ENCODE measurements at places on chromosomes 12 and 14.

DNA sequence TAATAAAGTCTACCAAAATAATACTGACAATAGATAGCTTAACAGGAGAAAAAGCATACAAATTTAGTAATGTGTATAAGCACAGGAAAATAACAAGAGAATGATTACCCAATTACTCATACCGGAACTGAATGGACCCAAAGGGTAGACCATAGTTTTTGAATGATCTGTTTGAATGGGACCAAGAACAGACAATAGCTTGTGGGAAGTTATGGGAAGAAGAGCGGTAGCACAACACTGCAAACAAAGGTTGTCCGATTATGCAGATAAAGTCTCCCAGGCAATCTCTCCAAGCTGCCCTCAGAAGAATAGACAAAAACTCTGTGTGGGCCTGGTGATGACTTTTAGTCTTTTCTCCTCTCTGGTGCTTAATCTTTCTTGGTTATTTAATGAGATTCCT lies 96.6 kb upstream of the NEDD1 start:
- DNase-seq = no peak

- peak; percentile 35 for DNase-seq
These were observed at the start of gene ARHGEF25 for GRCh38 chr12:57611108-57611826. Gene ARHGEF25, plus strand, starts transcription at chr12:57611435. Its CDS starts 460 bp downstream, at chr12:57611895.

GRCh38 chr12:87365423-87365822 lies 663.8 kb downstream of the C12orf50 start:
- no peak for DNase-seq

GRCh38 chr12:76106631-76107030 lies 22.1 kb upstream of the NAP1L1 start:
- DNase-seq = no peak

- no peak for DNase-seq
These were observed 5.4 kb downstream of the KCNH5 start for GRCh38 chr14:63039866-63040265.

DNA sequence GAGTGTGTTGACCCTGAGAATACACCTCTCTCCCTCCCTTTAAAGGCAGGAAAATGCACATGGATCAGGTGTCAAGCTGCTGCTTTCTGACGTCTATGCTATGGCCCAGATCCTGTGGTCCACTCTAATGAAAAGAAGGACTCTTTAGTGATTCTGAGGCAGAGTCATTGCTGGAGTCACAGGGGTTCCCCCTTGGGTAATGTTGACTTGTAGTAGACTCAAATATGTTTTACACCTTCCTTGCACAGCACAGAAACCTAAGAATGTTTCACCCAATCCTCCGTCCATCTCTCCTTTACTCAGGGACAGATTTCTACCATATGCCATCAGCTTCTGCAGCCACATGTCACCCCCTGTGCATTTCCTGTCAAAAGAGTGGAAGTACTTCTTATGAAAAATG lies 525.4 kb downstream of the TMEM121 start:
- DNase-seq = no peak

GRCh38 chr14:75113932-75114539 lies 12.8 kb downstream of the NEK9 start:
- no peak for DNase-seq

- DNase-seq = no peak
These were observed 76.9 kb upstream of the TMEM263 start for GRCh38 chr12:106878804-106879203.

- no peak for DNase-seq
These were observed 133.5 kb upstream of the DAAM1 start for GRCh38 chr14:59055006-59055405.

GRCh38 chr12:90925562-90925961 lies 29.4 kb downstream of the CCER1 start:
- no peak for DNase-seq

- no peak for DNase-seq
These were observed 724.0 kb upstream of the TMEM132C start for GRCh38 chr12:127542931-127543330.

GRCh38 chr14:101584055-101584859 lies 23.0 kb downstream of the DIO3 start:
- DNase-seq = no peak

DNA sequence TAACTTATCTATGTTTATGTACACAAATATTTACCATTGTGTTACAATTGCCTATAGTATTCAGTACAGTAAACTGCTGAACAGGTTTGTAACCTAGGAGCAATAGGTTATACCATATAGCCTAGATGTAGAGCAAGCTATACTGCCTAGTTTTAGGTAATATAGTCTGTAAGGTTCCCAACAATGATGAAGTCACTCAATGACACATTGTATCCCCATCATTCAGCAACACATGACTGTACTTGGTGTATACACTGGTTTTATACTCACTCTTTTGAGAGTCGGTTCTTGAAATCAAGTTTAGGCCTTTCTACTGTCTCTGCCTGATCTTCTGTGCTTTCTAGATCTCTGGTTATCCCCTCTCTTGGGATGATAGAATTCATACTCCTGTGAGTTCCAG lies 5.5 kb downstream of the RNASE1 start:
- DNase-seq = peak; percentile 51

- DNase-seq = no peak
These were observed 13.5 kb upstream of the KRT82 start for GRCh38 chr12:52419656-52420055.

GRCh38 chr14:55881577-55882241 lies 236.5 kb upstream of the PELI2 start:
- DNase-seq = peak; percentile 7

- DNase-seq = no peak
These were observed 144.4 kb upstream of the TMPO start for GRCh38 chr12:98370976-98371375.

- peak; percentile 54 for DNase-seq
These were observed 11.0 kb downstream of the GPR135 start for GRCh38 chr14:59454139-59454538.

DNA sequence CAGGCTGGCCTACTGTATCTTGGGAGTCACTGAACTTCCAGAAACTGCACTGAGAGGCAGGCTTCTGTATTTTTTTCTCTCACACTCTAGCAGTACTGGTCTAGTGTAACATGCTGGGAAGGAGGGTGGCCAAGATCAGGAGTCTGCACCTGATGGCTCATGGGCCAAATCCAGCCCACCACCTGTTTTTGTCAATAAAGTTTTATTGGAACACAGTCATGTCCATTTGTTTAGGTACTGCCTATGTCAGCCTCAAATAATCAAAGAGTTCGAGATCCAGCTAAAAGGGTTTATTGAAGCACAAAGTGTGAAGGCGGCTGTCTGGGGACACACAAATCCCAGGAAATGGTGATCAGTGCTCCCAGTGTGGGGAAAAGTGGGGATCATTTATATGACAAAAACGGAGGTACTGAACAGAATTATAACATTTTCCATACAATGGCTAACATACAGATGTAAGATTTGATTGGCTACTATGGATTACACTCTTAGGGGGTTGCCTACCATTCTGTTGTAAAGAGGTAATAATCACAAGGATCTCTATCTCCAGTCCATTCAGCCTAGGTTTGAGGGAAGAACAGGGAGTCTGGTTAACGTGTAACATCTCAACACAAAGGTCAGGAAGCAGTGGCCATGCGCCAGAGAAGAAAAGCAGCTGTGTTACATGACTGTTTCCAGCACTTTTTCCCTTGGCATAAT lies 12.9 kb downstream of the USP30 start:
- DNase-seq = no peak

- DNase-seq = peak; percentile 56
These were observed 58.1 kb downstream of the PLEKHG3 start for GRCh38 chr14:64762044-64763034.

- no peak for DNase-seq
These were observed 46.6 kb downstream of the AKAP6 start for GRCh38 chr14:32375663-32376062.

DNA sequence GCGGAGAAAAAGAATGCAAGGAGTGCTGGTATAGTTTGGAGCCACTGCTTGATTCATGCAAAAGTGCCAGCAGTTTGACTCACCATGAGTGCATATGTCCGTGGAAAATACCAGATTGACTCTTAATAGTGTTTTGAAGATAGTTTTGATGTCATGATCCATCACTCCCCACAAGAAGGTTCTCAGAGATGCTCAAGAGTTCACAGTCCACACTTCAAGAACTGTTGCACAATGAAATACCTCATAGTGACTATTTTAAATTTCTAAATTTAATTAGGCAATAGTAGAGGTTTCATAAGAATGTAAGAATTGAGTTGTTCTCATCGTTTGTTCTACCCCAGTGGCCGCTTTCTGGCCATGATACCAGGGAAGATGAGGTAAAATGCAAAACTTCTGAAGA lies 286.6 kb upstream of the RGS6 start:
- DNase-seq = no peak

Measured in suppressor macrophage treated with lipopolysaccharide for 1 hour (primary cell).